Retinal pigment epithelial cell (primary cell): ENCODE measurements at places on chromosomes 7 and 10.
A peak's percentile ranks its signal among the peaks of the same experiment; 100 is the strongest.

DNA sequence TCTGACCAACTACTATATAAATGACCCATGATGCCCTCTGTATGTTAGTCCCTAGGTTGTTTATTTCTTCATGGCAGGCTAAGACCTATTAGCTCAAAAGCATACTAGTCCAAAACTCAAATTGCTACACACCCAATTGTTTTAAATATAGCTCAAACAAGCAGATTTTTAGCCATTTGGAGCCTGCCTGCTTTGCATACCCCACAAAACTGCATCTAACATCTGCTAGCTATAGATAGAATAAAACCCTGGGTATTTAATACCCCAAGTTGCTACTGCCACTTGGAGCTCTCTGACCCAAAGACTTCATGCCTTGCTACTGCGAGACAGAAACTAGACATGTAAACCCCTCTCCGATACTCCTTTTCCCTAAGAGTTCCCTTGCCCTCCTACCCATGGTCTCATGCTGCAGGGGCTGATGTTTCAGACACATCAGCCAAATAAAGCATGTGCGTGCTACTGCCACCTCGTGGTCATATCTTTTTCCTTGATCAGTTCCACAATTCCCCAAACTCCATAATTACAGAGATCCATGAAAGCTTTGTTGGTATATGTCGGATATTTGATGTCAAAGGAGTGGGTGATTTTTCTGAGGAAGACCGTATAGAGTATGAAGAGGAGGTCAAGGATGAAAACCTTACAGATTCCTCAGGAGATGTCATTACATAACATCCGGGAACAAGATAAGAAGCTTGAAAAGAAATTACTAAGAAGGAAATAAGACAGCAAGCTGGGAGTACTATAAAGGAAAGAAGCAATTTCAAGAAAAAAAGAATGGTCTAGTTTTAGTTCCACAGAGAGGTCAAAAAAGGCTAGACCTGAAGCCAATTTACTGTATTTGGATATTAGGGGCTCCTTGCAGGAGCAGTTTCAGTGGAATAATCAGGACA lies 386.6 kb downstream of the SH2D4B start:
- no peak for DNase-seq

- DNase-seq = no peak
Observed at GRCh38 chr10:3807211-3807927, 22.4 kb upstream of the KLF6 start.

- no peak for DNase-seq
Observed at GRCh38 chr7:78873117-78873516, 580.4 kb downstream of the MAGI2 start.

GRCh38 chr10:6918305-6918704 lies 338.2 kb upstream of the PRKCQ start:
- no peak for DNase-seq

- no peak for DNase-seq
Observed at GRCh38 chr10:49053053-49053997, 62.0 kb downstream of the VSTM4 start.

GRCh38 chr10:94131885-94132284 lies 138.2 kb downstream of the PLCE1 start:
- peak; percentile 75 for DNase-seq

GRCh38 chr7:108525327-108525984 lies 479 bp downstream of the PNPLA8 start:
- DNase-seq = peak; percentile 28

GRCh38 chr7:47556511-47557180 lies 25.3 kb downstream of the TNS3 start:
- no peak for DNase-seq

DNA sequence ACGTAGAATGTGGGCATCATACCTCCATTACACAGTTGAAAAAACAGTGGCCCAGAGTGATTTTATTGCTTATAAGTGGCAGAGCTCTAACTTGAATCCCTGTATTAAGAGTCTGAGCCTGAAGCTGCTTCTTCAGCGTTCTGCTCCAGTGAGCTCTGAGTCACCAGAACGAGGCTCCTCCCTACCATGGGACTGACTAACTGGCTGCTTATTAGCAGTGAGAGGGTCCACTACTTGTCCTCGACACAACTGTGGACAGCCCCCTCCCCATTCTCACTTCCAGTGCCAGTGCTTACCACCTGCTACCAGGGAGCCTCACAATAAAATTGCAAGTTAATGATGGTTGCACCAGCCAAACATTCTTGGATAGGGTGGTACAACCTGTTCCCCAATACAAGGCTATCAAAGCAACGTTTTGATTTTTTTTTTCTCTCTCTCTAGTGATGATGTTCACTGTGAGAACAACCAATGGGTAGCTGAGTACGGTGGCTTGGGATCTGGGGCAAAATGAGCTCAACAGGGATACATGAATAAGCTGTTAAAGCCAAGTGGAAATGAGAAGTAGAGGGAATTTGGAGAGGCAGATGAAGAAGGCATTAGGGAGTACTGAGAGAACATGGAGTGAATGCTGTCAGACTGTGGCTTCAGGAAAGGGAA lies 2.7 kb upstream of the NRG3 start:
- peak; percentile 22 for DNase-seq

GRCh38 chr7:46613116-46613515 lies 692.0 kb upstream of the IGFBP3 start:
- no peak for DNase-seq

DNA sequence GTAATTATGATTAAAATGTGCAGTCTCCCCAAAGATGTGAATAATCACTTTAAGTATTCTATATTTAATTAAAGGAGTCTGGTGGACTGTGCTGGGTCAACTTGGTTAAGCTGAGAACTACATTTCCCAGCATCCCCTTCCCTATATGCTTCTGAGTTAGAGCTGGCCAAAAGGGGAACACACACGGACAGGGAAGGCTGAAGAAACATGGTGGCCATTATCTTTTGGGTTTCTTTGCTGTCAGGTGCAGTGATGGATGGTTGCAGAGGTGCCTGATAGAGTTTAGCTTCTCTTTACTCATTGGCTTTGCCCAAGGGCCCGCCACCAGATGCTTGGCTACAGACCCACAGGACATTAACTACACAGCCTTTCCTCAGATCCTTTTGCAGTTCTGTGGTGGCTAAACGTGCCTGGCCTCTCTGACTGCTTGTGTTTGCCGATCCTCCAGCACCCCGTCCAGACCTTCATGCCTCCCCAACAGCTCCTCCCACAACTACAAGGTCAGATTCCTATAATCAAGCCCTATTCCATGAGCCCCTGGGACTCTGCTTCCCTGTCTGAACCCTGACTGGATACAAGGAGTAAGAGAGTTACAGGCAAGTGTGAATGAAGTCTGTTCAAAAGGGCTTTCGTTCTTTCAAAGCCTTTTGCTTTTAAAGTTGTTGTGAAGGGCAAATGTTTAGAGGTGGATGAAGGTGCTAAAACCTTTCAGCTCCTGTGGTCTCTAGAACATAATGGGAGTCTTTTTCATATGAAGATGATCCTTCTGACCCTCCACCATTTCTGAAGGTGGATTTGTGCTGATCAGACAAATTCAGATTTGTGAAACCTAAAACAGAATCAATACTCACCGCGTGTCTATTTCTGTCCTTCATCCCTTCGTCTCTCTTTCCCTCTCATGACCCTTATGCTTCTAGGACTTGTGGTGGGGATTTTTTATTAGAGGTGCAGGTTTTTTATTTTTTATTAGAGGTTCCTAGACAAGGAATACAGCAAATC lies 21.5 kb downstream of the BUB3 start:
- DNase-seq = no peak

- no peak for DNase-seq
Observed at GRCh38 chr7:80468931-80469714, 42.7 kb downstream of the GNAT3 start.

GRCh38 chr10:91349381-91349780 lies 60.8 kb upstream of the HECTD2 start:
- DNase-seq = peak; percentile 53

DNA sequence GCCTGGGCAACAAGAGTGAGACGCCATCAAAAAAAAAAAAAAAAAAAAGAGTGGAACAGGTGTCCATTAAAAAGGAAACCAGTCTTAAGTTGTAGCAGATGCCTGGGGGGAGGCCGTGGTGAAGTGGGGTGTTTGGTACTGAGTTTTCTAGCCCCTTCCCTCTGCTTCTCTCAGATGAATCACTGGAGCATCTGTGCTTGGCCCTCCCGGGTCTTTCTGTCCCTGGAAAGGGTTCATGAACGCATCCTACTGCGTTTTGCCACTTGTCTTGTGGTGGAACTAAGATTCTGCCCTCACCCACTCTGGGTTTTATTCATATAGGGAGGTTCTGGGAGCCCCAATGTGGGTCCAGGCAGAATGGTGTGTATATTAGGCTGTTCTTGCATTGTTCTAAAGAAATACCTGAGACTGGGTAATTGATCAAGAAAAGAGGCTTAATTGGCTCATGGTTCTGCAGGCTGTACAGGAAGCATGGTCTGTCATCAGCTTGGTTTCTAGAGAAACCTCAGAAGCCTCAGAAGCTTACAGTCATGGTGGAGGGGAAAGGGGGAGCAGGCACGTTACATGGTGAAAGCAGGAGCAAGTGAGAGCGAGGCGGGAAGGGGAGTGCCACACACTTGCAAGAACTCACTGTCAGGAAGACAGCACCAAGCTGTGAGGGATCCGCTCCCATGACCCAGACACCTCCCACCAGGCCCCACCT lies 63.5 kb downstream of the CAMK1D start:
- DNase-seq = no peak

GRCh38 chr7:130894146-130894908 lies 160.3 kb upstream of the KLF14 start:
- DNase-seq = peak; percentile 77
